ENCODE measurements at places on chromosomes 5 and 9.
A peak's percentile ranks its signal among the peaks of the same experiment; 100 is the strongest.

DNA sequence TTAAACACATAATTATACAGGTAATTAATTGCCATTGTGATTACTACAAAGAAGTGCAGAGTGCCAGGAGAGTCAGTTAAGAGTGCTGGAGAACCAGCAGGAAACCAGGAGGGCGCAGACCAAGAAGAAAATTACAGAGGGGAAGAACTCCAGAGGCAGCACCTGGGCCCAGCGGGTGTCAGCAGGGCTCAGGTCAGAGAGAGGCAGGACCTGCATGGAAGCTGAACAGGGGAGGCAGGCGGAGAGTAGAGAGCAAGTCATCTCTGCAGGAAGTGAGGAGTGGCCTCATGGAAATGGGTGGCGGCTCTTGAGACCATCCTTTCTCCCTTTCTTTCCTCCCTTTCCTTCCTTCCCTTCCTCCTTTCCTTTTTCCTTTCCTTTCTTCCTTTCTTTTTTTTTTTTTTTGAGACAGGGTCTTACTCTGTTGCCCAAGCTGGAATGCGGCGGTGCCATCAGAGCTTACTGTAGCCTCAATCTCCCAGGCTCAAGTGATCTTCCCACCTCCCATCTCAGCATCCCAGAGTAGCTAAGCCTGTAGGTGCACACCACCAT, 4.0 kb upstream of the ZBTB34 start:
- DNase-seq: no peak

GRCh38 chr5:174810796-174811195, 86.4 kb downstream of the MSX2 start:
- DNase-seq: no peak

GRCh38 chr5:156764176-156764971, 85.7 kb upstream of the PPP1R2B start:
- DNase-seq: no peak

DNA sequence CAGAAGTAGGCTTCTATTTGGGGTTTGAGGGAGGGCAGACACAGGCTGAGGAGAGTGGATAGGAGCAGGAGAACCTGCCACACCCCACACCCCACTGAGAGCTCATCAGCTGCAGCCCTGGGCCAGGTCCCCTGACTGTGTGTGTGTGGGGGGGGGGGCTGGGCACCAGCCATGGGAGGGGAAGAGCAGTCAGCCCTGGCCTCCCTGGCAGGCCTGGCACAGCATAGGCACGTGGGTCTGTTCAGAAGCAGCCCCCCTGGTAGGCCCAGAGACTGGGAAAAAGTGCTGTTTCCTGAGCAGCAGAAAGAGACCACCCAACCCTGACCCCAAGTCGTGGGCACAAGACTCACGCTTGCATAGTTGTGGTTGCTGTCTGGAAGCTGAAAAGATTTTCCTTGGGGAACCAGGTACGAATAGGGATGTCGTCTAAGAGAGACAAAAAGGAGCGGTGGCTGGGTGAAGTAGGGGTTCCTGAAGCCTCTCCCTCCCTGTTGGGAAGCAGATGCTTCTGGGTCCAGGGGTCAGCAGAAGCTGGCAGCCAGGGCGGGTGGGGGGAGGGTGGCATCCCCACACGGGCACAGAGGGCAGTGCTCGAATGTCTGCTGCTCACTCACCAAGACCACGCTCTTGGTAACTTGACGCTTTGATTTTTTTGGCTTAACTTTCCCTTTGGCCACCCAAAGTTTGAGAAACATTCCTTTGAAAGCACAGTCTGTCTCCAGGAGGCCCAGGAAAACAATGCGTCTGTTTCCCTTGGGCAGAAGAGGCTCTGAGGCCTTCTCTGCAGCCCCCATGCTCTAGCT, 2.9 kb downstream of the NSMF start:
- no peak for DNase-seq

DNA sequence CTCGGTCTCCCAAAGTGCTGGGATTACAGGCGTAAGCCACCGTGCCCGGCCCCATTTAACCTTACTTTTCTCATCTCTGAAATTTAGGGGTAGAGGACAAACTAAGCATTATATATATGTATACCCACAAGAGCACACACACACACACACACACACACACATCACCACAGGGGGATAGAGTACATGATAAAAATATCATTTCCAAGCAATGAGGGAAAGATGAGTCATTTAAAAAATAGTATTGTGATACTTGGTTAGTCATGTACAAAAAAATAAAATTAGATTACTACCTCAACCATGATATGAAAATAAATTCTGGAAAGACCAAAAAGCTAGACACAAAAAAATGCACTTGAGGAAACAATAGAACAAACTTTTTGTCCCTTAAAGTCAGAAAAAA, 67.2 kb downstream of the CDH18 start:
- no peak for DNase-seq

GRCh38 chr5:180689775-180690174, 40.4 kb upstream of the FLT4 start:
- DNase-seq: no peak

DNA sequence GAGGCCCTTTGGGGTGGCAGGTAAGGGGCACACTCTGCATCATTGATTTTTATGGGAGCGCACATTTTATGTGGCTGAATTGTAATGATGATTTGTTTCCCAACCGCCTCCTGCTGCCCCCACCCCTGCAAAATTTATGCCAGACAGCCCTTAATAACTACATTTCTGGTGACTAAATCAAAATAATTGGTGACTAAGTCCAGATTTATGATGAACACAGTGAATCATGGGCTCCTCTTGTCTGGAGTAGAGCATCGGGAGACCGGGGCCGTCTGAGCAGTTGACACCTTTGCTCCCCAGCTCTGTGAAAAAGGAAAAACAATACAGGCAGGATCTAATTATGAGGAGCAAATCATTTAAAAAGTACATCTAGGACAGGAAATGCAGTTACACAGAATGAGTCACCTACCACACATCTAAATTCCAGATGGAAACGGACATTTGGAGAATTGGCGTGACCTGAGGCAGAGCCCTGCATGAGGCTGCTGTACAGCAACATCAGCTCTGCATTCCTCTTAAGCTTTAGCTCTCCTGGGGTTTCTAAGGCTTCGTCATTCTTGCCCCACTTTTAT, 58.9 kb downstream of the DOCK2 start:
- no peak for DNase-seq

- DNase-seq: no peak
Observed at GRCh38 chr9:108924466-108924865, 9.5 kb downstream of the ELP1 start.

DNA sequence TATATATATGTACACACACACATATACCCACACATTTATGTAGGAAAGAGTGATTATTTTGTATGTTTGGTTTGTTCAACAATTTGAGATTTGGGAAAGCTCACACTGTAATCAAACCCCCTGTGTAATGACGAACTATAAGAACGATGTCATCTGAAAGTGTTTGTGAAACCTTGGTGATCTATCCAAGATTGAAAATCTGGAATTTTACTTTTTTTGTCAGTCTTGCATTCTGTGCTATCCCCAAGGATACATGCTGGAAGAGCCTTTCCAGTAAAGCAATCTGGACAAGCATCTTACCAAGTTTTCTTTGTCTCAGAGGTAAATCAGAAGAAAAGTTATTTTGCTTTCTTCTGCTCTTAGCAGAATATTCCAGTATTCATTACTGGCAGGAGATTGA, 23.3 kb downstream of the SGCD start:
- no peak for DNase-seq

GRCh38 chr5:135950611-135951010, 4.2 kb downstream of the LECT2 start:
- no peak for DNase-seq

- peak; percentile 40 for DNase-seq
Observed at GRCh38 chr5:68285075-68285840, 69.7 kb downstream of the PIK3R1 start.

DNA sequence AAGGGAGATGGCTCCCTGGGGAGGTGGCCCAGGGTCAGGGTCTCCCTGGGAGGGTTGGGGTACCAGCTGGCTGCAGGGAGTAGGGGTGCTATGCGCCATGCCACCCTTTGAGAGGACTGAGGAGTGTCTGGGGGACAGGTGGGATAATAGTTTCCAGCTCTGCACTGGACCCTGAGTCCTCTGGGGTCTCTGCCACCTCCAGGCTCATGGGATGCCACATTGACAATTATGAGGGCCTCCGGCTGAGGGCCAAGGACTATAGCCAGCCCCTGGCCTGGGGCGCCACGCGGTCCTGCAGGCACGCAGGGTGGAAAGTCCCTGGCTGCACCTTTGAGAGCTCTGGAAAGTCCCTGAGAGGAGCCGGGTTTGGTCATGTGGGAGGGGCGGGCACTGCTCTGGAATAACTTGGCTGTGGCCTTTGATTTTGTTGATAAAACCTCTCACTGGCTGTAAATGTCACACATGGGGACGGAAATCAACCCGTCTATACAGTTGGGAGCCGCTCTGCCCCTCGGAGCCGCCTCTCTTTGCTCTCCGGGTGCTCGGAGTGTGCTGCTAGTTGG, 16.0 kb downstream of the TRAF2 start:
- peak; percentile 92 for DNase-seq

- DNase-seq: peak; percentile 78
Observed at GRCh38 chr9:32571969-32572899, 725 bp downstream of the NDUFB6 start.

All from GM10248 (cell line).